ENCODE measurements at places on chromosomes 6 and 20. TPM values are rescaled to one million over a fixed set of nuclear protein-coding genes. Genes with fewer than 3 reads are reported as not detected.

DNA sequence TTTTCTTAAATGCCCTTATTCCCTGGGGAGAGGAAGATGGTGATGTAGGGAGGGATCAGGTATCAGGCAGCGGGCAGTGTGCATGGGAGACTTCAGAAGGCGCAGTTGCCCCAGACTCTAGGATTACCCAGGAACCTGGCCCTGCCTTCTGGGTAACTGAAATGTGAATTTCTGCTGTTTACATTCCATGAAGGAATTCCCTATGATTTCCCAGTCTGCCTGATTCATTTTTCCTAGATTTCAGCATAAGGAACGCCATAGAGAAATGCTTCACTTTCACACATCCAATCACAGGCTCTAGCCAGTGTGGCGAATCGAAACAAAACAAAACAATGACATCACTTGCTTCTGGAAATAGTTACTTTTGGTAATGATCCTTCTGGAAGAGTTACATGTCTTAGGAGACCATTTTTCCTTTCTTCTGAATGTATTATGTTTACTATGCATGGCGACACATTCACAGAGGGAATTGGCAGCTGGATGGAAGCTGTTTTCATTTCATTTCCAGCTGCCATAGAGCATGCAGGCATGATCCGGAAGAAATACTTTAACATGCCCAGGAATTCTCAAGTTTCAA lies 33.3 kb downstream of the LRP11 start:
- peaks cover 6% of the 10 kb centered on the region for H3K4me1 ChIP-seq
- no peak overlapping the region for H3K27ac ChIP-seq
- peaks cover 22% of the 10 kb centered on the region for H3K36me3 ChIP-seq
- DNase-seq = peak; percentile 85
- no peak overlapping the region for H3K4me3 ChIP-seq

Gene TRMT11
- total RNA-seq = 29.7 TPM

Gene ENPP3
- total RNA-seq = not detected

Gene TMEM74B
- total RNA-seq = not detected

Gene NT5E
- 281 TPM for total RNA-seq

DNA sequence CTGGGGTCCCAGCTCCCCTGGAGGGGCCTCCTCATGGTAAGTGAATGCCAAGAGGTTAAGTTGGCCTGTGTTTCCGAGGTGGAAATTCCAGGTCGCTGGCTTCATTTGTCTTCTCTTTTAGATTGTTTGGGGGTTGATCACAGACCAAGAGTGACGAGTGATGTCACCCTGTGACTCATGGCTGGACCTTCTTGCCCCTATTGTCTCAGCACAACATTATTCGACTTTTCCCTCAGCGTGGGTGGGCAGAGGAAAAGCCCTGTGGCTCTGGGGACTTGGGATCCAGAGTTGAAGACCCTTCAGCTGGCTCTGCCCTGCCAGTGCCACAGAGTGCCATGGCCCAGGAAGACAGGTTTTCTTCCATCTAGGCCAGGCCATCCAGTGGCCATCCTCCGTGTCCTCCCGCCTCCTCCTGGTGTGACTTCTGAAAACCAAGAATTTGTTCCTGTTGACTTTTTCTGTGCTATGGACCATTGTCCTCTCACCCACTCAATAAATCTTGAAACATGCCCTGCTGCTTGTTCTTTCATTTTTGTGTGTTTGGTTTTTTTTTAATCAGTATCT lies 15.4 kb upstream of the SNHG17 start:
- peak; percentile 49 for DNase-seq
- H3K36me3 ChIP-seq = peaks cover 27% of the 10 kb centered on the region
- H3K27me3 ChIP-seq = no peaks in the 10 kb centered on the region
- H3K4me1 ChIP-seq = peaks cover 8% of the 10 kb centered on the region
- no peak overlapping the region for H3K27ac ChIP-seq
- no peak overlapping the region for H3K4me3 ChIP-seq

Gene FOXS1
- not detected for total RNA-seq

Gene CLVS2
- not detected for total RNA-seq

Gene BPIFB2
- not detected for total RNA-seq

DNA sequence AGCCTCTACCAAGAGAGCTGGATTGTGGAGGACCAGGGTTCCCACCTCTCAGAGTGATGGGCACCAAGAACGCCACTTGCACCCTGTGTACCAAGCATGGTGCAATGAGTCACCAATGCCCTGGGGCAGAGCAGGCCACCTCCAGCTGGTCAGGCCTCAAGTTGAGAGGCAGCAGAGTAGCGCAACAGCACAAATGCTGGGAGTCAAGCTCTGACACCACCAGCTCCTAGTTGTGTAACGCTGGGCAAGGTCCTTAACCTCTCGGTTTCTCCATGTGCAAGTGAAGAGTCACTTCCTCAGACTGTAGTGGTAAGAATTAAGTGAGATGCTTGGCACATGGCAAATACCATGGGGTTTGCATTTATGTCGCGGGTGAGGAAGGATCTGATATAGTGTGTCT lies 25.6 kb downstream of the GFOD1 start:
- H3K27ac ChIP-seq = no peak overlapping the region
- DNase-seq = no peak
- peaks cover 18% of the 10 kb centered on the region for H3K4me1 ChIP-seq
- no peak overlapping the region for H3K4me3 ChIP-seq

GRCh38 chr20:49187330-49187850 lies 744 bp downstream of the STAU1 start:
- peak overlapping the region; percentile 75 for H3K4me3 ChIP-seq
- no peaks in the 10 kb centered on the region for H3K36me3 ChIP-seq
- no peaks in the 10 kb centered on the region for H3K4me1 ChIP-seq
- no peak for DNase-seq

Gene PPP1R14C
- not detected for total RNA-seq

- H3K36me3 ChIP-seq = no peaks in the 10 kb centered on the region
- H3K4me3 ChIP-seq = no peak overlapping the region
- H3K27ac ChIP-seq = no peak overlapping the region
Observed at GRCh38 chr6:159852877-159853276, 37.9 kb upstream of the MAS1 start.

All from IMR-90 (cell line).